ENCODE measurements at places on chromosomes 5 and 9.

DNA sequence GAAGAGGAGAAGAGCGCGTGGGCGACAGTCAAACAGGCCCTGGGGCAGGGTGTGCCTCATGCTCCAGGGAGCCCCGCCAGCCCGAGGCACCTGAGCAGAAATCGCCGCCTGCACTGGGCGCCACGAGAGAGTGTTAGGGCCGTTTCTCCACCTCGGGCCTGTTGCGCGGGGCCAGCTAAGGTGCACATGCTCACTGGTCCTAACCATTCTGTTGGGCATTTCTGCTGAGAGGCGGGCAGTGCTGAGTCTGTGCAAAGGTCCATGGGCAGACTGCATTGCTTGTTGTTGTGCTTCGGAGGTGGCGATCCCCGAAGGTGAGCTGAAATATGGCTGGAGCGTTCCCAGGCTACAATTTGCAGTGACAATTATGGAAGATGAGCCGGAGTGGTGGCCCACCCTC, 367.8 kb upstream of the SPATA31A5 start:
- DNase-seq, result no peak

- DNase-seq, result no peak
These were observed 309.1 kb downstream of the RAB3C start for GRCh38 chr5:58891971-58892343.

GRCh38 chr5:179131321-179131835, 71.2 kb downstream of the ZNF354C start:
- DNase-seq, result no peak

DNA sequence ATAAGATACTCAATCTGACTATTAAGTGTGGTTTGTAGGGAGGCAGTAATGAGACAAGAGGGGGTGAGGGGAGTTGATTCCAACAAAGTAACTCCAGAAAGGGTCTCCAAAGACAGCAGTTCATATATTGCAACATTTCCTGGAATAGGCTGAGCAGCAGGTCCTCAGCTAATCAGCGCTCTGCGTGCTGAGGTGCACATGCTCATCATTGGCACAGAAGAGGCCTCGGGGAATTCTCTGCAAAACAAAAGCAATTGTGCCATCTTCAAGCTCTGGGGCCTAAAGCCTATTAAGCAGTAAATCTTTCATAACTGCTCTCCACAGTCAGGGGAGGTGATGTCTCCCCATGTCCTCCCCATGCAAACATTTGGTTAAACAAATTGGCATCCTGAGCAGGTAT, 357.3 kb downstream of the SPOCK1 start:
- no peak for DNase-seq

DNA sequence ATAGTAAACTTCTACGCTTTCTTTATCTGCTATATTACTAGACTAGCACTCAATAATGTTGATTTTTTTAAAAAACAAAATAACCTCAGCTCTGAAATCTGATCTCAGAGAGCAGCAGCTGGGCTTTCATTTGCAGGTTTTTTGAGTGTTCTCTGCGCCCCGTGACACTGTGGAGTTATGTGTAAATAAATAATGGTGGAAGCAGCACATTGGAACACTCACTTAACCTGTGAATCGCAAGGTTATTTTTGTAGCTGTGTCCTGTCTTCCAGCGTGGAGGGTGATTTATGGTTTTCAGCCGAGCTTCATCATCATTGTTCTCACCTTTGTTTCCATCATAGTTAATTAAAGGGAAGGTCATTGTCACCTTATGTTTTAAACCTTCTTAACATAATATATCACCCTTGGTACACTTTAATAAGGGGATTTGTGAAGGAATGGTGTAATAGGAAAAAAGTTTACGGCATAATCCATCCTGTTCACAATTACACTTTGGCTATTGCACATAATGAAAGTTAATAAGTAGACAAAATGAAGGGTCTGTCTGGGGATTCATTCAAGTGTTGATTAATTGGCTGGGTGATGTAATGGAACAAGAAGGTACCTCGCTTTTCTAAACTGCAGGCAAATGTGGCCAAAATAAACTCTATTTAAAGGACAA, 493.3 kb upstream of the ADAMTS16 start:
- DNase-seq, result no peak

- no peak for DNase-seq
These were observed 9.2 kb upstream of the SMIM15 start for GRCh38 chr5:61171479-61171878.

GRCh38 chr5:6175172-6175854, 203.0 kb downstream of the MED10 start:
- DNase-seq, result no peak

GRCh38 chr5:116360008-116360853, 214.4 kb downstream of the SEMA6A start:
- DNase-seq, result no peak

GRCh38 chr5:22650511-22650910, 202.6 kb downstream of the CDH12 start:
- no peak for DNase-seq

DNA sequence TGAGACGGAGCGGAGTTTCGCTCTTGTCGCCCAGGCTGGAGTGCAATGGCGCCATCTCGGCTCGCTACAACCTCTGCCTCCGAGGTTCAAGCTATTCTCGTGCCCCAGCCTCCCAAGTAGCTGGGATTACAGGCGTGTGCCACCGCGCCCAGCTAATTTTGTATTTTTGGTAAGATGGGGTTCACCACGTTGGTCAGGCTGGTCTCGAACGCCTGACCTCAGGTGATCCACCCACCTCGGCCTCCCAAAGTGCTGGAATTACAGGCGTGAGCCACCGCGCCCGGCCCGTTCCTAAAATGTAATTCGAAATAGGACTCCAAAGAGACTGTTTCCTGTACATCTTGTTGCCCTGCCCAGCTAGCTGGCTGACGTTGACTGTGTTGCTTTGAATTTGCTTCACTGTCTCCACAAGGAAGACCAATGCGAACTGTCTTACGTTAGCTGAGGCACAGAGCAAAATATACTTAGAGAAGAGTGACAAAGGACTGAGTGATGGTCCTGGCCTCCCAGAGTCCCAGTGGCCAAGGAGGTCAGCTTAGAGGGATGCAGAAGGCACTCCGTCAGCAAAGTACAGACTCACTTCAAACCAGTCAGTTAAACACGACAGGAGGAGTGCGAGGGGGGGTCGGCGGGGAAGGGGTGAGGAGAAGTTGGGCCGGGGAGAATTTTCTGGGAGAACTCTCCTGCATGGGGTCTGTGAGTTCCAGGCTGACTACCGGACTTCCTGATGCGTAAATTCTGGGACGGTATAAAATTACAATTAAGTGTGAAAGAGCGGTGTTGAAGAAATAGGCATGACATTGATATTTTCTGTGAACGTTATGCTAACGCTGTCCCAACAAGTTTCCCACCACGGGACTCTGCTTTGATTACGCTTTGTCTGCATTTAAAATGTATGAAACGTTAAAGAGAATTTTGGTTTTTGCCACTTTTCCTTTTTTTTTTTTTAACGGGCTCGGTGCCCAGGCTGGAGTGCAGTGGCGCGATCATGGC, 6.8 kb upstream of the TRIM41 start:
- no peak for DNase-seq

GRCh38 chr5:53161876-53162275, 52.3 kb upstream of the MOCS2 start:
- DNase-seq, result no peak

DNA sequence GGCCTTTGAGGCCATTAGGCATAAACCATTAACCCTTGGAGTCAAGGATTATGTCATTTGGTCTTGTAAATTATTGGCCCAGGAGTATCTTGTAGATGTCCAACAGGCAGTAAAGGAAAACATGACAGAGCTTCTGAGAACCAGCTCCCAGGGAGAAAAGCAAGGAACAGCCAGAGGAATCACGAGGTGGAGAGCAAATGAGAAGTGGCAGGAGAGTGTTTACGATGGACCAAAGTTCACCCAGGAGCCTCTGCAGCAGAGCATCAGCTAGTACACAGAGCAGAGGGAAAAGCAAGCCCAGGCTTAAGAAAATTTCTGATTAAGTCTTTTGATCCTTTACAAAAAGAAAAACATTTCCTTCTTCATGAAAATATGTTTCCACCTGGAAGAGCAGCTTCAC, 206.2 kb downstream of the NDUFS4 start:
- no peak for DNase-seq

GRCh38 chr5:116564756-116565490, 9.7 kb downstream of the SEMA6A start:
- DNase-seq, result no peak

GRCh38 chr5:110099572-110099971, 409.8 kb downstream of the MAN2A1 start:
- DNase-seq, result no peak

- DNase-seq, result no peak
These were observed 64.5 kb downstream of the PRKACG start for GRCh38 chr9:68949271-68950000.

GRCh38 chr9:16884373-16884772, 13.9 kb upstream of the BNC2 start:
- DNase-seq, result no peak

- DNase-seq, result no peak
These were observed 38.5 kb upstream of the AKNA start for GRCh38 chr9:114426046-114426948.

GRCh38 chr5:34490506-34491250, 165.4 kb upstream of the RAI14 start:
- no peak for DNase-seq

GRCh38 chr9:135724186-135724787, 22.3 kb downstream of the KCNT1 start:
- DNase-seq, result no peak

GRCh38 chr5:18970000-18970399, 1018.0 kb downstream of the CDH18 start:
- DNase-seq, result no peak

- DNase-seq, result no peak
These were observed 148.1 kb upstream of the DMRT1 start for GRCh38 chr9:693201-694091.

- no peak for DNase-seq
These were observed 22.3 kb downstream of the GLIS3 start for GRCh38 chr9:4277531-4277991.

DNA sequence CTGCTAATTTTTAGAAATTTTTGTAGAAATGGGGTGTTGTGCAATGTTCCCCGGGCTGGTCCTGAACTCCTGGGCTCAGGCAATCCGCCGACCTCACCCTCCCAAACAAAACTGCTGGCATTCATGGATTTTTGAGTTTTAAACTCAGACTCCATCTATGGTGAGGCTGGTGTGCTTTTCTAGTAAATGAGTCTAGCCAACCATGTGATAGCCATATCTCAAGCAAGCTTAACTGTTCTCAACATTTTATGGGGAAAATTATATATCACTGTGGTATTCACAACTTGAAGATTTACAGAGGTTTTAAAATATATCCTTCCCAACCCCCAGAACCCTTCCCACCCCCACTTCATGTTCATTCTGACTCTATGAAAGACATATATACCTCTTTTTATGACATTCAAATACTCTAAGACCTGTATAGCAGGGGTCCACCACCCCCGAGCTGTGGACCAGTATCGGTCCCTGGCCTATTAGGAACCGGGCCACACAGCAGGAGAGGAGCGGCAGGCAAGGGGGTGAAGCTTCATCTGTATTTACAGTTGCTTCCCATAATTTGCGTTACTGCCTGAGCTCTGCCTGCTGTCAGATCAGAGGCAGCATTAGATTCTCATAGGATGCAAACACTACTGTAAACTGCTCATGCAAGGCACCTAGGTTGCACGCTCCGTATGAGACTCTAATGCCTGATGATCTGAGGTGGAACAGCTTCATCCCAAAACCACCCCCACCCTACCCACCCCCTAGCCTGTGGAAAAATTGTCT, 4.5 kb upstream of the NADK2 start:
- DNase-seq, result no peak

DNA sequence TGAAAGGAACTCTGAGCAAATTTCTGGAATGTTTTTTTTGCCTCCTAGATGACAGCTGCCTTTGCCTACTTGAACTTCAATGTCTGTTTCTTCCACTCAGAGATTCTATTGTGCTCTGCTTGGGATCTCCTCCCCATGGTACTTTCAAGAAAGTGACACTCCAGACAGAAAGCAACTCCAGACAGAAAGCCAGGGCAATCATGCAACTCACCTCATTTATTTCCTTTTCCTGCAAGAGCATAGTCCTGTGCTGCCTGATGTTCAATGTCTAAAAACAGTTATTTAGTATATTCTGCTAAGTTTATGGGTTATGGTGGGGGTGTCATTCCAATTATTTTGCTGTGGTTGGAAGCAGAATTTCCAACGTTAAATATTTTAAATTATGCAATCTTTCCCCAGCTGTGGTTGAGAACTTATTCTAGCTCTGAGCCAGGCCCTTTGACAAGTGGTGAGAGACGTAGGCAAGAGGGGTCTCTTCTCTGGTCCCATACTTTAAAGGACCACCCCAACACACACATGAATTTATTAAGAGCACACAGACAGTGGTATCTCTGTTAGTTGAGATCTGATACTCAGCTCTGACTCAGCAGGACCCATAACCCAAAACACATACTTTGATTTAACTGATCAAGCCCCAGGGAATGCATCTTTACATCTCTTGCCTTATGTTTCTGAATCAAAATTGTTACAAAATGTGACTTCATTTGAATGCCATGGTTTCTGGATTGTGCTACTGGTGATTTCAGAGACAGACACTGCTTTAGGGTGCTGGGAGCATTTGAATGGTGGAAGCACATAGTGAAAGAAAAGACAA, 39.5 kb upstream of the MAMDC2 start:
- no peak for DNase-seq

- no peak for DNase-seq
These were observed 718.2 kb downstream of the SEMA5A start for GRCh38 chr5:8827696-8828095.

- no peak for DNase-seq
These were observed 372.5 kb downstream of the IRX2 start for GRCh38 chr5:2378976-2379375.

DNA sequence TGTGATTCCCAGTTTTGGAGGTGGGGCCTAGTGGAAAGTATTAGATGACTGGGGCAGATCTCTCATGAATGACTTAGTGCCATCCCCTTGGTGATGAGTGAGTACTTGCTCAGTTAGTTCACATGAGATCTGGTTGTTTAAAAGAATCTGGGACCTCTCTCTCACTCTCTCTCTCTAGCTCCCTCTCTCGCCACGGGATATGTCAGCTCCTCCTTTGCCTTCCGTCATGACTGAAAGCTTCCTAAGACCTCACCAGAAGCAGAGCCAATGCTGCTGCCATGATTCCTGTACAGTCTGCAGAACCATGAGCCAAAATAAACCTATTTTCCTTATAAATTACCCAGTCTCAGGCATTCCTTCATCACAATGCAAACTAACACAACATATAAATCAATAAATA, 176.7 kb downstream of the PRELID2 start:
- no peak for DNase-seq

GRCh38 chr5:64594601-64595000, 88.8 kb downstream of the RGS7BP start:
- DNase-seq, result no peak

DNA sequence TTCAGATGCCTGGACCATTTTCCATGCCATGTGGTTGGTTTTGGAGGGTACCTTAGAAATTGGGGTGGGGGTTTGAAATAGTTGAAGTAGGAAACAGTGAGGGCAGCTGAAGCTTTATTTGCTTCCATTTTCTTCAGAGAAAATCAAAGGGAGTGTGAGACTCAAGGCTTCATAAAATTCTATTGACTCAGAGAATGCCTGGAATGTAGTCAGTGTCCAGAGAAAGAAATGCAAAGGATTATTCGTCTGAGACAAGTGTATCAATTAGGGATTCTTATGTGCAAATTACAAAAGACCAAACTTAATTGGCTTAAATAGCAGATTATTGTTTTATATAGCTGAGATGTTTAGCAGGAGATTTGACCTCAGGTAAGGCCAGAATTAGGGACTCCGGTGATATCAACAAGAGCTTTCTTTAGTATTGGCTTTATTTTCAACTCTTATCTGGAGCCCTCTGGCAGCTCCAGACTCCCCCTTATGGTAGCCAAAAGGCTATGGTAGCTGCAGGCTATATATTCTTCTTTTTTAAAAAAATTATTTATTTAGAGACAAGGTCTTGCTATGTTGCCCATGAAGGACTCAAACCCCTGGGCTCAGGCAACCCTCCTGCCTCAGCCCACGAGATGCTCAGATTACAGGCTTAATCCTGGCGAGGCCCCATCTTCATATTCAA, 38.9 kb downstream of the PTTG1 start:
- DNase-seq, result no peak
